Right ventricle myocardium inferior (tissue), 1 donor: ENCODE measurements at places on chromosomes 3 and 15. TPM values are rescaled to one million over a fixed set of nuclear protein-coding genes. Genes with fewer than 3 reads are reported as not detected.

GRCh38 chr3:79872483-79872882, 104.7 kb upstream of the ROBO1 start:
- no peak for DNase-seq

GRCh38 chr3:50205413-50206276, 574 bp downstream of the SLC38A3 start:
- DNase-seq: peak; percentile 81

GRCh38 chr3:32469151-32469874, 33.3 kb downstream of the CMTM6 start:
- no peak for DNase-seq

- DNase-seq: no peak
Observed at GRCh38 chr15:42854576-42854975, 66.0 kb downstream of the TTBK2 start.

GRCh38 chr3:71722693-71723092, 2.5 kb downstream of the EIF4E3 start:
- no peak for DNase-seq

GRCh38 chr3:33428734-33429133, 11.5 kb downstream of the UBP1 start:
- DNase-seq: no peak

GRCh38 chr15:51848811-51849210, 19.4 kb downstream of the TMOD3 start:
- DNase-seq: no peak

GRCh38 chr3:128784232-128784631, 58.2 kb downstream of the RAB7A start:
- DNase-seq: peak; percentile 76

GRCh38 chr3:69900331-69900730, 99.2 kb upstream of the SAMMSON start:
- DNase-seq: no peak

DNA sequence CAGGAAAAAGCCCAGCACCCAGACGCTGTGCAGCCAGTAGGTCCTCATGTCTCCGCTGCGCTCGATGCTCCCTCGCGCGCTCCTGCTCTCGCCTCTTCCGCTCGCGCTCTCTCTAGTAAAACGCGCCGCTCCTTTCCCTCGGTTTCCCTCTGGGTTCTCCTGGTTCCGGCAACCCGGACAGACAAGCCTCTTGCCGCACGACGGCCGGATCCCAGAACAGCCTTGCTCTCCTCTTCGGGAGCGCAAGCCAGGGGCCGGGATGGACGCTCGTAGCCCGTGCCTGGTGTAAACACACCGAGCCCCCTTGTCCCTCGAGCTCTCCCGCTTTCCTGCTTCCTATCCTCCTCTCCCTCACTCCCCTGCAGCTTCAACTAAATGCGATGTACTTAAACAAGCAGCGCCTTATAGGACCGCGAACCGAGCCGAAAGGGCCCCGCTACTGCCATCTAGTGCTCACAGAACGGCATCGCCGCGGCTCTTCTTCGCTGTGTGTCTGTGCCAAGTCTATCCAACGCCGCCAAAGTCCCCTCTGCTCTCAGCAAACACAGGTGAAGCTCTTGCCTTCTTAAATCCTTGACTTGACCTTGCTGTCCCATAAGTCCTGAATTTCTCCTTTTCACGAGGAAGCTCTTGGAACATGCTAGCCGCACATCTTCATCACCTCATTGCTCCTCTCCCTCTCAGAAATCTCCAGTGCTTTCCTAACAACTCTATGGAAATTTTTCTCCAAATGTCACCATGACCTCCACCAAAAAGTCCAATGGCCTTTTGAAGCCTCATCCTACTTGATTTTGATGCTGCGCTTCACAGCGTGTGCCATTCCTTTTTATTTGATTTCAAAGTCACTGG, 1037.2 kb downstream of the IGSF11 start:
- DNase-seq: peak; percentile 81

GRCh38 chr3:57753016-57753415, 3.1 kb upstream of the SLMAP start:
- DNase-seq: no peak

DNA sequence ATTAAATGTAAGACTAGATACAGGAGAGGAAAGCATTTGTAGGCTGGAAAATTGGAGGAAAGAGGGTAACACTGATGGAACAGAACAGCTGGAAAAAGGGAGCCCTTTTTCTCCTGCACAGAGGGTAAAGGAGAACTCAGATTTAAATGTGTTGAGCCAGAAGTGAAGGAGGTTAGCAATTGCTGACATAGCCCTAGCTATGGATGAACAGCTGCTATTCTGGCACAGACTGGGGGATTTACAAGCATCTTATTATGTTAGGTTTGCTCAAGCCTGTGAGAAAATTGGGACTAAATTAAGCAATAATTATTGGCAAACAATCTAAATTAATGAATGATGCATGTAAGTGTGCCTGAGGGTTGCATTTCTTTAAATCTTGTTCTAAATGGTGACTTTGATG, 40.6 kb upstream of the PRR20G start:
- no peak for DNase-seq

GRCh38 chr15:24945711-24946110, 9.1 kb upstream of the SNRPN start:
- no peak for DNase-seq

DNA sequence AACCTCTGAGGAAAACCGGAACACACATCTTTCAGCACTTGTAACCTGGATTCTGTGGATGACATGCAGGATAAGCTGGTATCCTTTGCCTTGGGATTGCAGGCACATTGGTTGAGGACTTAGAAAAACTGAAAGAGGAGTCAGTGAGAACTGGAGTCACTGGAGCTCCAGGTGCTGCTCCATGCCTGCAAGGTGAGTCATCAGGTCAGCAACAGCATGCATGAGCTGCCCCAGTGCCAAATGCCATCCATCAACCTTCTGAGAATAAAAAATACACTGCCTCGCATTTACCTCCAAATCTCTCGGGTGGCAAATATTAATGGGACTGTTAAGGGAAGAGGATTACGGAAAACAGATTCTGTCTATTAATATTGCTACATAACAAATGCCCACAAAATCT, 729.1 kb downstream of the NTRK3 start:
- no peak for DNase-seq

GRCh38 chr15:23477920-23478319, 30.9 kb upstream of the GOLGA6L2 start:
- DNase-seq: no peak

- DNase-seq: no peak
Observed at GRCh38 chr3:19264424-19264823, 116.1 kb downstream of the KCNH8 start.

- DNase-seq: no peak
Observed at GRCh38 chr3:71247958-71248335, 335.6 kb downstream of the FOXP1 start.

GRCh38 chr3:121645054-121645453, 15.6 kb downstream of the HCLS1 start:
- DNase-seq: no peak

GRCh38 chr3:126127904-126128303, 44.0 kb upstream of the SLC41A3 start:
- no peak for DNase-seq

DNA sequence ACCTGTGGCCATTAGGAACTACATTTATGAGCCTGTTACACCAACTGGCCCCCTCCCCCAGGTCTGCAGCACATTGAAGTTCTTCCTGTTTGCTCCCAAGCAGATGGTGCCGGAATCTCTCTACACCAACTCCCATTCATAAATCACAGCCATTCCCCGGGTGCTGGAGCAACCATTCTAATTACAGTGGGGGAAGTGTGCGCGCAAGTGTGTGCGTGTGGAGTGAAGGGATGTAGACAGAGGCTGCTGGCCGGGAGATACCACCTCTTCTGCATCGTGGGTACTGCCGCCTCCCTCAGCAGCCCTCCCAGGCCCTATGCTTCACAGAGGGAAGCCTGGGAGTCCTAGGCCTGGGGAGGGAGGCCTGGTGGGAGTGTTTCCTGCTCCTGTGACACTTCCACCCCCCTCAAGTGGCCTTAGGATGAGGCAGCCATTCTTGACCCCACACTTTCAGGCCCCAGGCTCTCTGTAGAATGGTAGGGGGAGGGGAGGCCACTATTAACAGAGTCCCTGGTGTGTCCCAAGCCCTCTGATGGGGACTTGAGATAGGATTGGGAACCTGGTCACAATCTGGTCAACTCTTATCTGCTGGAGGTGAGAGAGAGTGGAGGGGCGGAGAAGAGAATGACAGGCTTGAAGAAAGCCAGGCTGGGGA, 69.1 kb downstream of the MAGEF1 start:
- DNase-seq: no peak

Gene CD200
- total RNA-seq: 0.92 TPM

Gene PBRM1
- total RNA-seq: 45.3 TPM

Gene GOLGA8Q
- 0.65 TPM for total RNA-seq

Gene SCAMP5
- 1.9 TPM for total RNA-seq

Gene CDHR4
- total RNA-seq: not detected

Gene TICRR
- 0.16 TPM for total RNA-seq

Gene POLQ
- 0.57 TPM for total RNA-seq

Gene GPR62
- 0.22 TPM for total RNA-seq

Gene EFCC1
- total RNA-seq: 2.3 TPM

Gene CADPS
- total RNA-seq: 10.4 TPM

Gene RPL39L
- total RNA-seq: 5.9 TPM

Gene MB21D2
- 2.1 TPM for total RNA-seq
